ENCODE measurements at places on chromosomes 2 and 18. TPM values are rescaled to one million over a fixed set of nuclear protein-coding genes. Genes with fewer than 3 reads are reported as not detected.

The SPDYA gene
- 0.33 TPM for total RNA-seq

The DYNAP gene
- not detected for total RNA-seq

- DNase-seq, result no peak
Observed at GRCh38 chr18:64090876-64091275, 58.0 kb downstream of the LINC00305 start.

DNA sequence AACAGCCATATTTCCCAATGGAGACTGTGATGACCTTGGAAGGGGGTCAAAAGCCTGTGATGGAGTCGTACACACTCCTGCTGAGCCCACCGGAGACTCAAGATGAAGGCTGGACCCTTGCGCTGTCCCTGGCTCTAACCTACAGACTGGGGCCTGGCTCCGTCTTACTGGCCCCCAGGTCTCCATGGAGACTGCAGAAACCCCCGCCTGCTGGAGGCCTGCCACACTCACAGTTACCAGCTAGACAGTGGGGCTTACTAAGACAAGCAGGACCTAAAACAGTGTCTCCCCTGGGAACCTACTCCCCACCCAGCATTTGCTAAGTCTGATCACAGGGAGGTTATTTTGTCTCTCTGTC lies 9.6 kb downstream of the C2orf72 start:
- DNase-seq, result no peak

- DNase-seq, result no peak
Observed at GRCh38 chr2:86566821-86567190, 3.6 kb upstream of the CHMP3 start.

- no peak for DNase-seq
Observed at GRCh38 chr18:23433360-23433759, 19.7 kb upstream of the RIOK3 start.

- no peak for DNase-seq
Observed at GRCh38 chr2:34261701-34262100, 662.6 kb upstream of the FAM98A start.

GRCh38 chr18:60508108-60508507 lies 135.5 kb upstream of the MC4R start:
- no peak for DNase-seq

DNA sequence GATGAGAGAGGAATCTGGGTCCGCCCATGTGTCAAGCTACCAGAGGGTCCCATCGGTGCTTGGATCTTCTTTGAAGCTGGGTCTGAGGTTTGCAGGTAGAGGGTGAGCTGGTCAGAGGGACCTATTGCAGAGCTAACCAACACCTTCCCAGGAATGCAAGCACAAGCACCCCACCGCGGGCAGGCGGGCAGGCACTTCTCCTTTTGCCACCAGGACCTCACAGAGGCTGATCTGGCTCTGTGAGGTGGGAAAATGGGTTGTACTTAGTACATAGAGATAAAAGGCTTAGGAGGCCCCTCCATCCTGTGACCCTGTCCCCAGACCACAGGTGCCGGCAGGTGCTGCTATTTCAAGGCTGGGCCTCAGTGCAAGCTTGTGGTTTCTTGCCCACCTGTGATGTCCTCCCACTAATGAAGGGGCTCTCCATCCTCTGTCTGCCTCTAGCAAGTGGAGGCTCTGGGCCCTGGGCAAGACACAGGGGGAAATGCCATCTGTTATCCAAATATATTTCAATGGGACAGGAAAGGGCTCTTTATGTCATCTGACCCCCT lies 31.4 kb upstream of the IL37 start:
- no peak for DNase-seq

DNA sequence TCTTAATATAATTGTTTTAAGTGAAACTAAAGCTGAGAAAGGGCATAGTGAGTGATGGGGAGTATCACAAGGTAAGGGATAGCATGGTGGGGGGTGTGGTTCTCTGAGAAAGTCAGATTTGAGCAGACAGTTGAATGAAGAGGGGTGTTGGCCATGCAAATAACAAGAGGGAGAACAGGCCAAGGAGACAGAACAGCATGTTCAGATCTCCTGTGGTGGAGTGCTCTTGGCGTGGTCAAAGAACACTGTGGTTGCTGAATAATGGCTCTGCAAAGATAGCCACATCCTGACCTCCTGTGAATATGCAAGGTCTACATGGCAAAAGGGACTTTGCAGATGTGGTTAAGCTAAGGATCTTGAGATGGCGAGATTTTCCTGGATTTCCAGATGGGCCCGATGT lies 389.2 kb downstream of the TMEM182 start:
- no peak for DNase-seq

- DNase-seq, result no peak
Observed at GRCh38 chr2:234403074-234403473, 93.8 kb downstream of the ARL4C start.

DNA sequence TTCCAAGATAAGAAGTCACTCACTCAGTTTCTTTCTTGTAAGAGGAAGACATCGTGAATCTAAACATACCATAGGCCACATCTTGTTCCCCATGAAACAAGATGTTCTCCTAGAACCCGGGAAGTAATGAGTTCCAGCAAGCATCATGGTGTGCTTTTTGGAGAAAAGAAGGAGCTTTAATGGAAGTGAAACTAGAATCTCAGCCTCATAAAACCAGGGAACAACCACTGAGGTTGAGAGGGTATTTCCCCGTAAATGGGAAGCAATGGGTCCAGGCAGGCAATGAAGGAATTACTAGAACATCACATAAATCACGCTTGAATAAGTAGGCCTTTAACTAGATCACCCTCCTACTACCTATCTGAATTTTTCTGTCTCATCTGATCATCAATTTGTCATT lies 40.3 kb downstream of the PSTPIP2 start:
- DNase-seq, result no peak

All from endothelial cell (in vitro differentiated cells).